ENCODE measurements at places on chromosomes 4 and X.
A peak's percentile ranks its signal among the peaks of the same experiment; 100 is the strongest.

GRCh38 chrX:154715825-154716224 lies 35.1 kb downstream of the GAB3 start:
- DNase-seq = no peak

DNA sequence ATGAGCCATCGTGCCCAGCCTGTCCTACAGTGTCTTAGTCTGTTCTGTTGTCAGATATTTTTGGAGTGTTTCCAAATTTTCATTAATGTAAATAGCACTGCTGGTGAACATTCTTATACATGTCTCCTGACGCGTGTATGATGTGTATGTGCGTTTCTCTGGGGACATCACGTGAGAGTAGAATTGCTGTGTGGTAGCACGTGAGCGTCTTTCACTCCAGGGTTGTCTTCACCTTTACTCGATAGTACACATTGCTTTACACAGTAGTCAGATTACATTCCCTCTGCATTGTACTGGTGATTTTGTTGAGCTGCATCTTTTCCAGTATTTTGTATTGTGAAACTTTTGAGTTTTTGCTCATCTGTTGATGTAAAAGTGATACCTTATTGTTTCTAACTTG lies 60.0 kb downstream of the ARHGAP10 start:
- no peak for DNase-seq

- DNase-seq = no peak
Measured at GRCh38 chr4:60847614-60848013, 352.5 kb upstream of the ADGRL3 start.

- no peak for DNase-seq
Measured at GRCh38 chr4:6763330-6763851, 19.1 kb upstream of the KIAA0232 start.

DNA sequence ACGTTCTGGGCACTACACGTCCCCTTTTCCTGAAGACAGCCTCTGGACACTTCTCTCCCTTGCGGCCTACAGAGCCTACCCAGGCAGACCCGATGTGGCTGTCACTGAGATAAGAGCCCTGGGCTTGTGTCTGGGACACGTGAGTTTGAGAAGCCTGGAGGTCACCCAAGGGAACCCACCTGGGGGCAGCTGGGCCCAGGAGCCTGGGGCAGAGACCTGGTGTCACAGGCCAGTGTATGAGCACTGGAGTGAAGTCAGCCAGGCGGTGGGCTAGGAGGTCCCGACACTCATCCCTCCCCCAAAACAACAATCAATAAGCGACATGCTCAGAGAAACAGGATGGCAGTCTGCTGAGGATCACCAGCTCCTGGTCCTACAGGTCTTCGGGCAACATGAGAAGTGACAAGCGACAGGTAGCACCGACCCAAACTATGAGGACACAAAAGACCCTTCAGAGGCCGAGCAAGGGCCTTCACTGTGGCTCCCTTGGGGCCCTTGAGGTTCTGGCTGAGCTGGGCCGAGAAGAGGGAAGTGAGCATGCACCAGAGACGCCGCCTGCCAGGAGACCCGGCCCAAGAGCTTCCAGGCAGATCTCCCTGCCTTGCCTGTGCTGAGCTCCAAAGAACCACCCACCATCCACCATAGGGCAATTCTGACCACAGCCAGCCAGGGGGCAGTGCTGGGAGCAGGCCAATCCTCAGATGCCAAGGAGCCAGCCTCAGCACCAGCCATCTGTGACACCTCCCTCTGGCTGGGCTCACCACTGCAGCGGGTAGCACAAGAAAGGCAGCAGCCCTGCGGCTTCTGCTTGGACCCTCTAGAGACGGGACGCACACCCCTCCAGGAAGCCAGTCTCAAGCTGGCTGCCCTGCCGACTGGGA lies 11.0 kb upstream of the DUSP9 start:
- no peak for DNase-seq

DNA sequence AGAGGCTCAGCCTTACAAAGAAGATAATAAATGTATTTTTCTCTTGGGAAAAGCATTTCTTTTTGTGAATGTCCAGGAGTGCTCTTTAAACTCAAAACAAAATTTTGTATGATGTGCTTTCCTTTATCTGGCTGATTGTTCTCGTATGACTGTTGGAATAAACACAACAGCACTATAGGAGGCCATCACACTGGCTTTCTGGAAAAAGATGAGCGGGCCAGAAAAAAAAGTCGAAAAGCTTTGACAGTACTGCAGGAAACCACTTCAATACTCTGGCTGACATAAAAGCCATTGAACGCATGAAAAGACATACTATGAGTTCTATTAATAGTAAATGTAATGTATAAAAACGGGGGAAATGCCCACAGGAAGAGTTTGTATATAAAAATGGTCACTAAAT lies 64.7 kb upstream of the CTSO start:
- no peak for DNase-seq

DNA sequence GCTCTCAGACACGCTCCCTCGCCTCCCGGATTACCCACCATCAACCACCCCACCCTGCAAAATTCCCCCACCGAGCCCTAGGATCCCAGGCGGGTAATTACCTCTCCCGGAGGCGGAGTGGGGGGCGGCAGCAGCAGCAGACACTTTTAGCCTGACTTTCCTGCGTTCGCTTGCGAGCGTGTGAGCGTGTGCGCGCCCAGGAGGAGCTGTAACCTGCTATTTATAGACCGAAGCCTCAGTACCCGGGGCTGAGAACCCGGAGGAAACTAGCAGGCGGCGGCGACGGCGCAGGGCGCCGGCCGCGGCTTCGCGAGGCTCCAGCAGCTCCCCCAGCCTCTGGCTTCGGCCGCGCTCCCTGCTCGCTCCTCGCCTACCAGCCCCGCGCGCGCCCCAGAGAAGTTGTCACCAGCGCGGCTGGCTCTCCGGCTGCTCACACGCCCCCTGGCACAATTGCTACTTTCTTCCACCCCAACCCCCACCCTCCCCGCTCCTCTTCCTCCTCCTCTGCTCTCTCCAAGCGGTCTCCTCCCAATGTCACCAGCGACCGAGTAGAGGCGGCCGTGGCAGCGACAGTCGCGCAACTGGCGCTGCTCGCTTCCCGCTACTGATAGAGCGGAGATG lies at the start of gene INPP4B:
TSS of gene INPP4B (minus strand) at position 194 of the 621 bp plus-strand sequence.
- DNase-seq = peak; percentile 15

- DNase-seq = no peak
Measured at GRCh38 chr4:68347845-68348244, 2.0 kb downstream of the YTHDC1 start.

DNA sequence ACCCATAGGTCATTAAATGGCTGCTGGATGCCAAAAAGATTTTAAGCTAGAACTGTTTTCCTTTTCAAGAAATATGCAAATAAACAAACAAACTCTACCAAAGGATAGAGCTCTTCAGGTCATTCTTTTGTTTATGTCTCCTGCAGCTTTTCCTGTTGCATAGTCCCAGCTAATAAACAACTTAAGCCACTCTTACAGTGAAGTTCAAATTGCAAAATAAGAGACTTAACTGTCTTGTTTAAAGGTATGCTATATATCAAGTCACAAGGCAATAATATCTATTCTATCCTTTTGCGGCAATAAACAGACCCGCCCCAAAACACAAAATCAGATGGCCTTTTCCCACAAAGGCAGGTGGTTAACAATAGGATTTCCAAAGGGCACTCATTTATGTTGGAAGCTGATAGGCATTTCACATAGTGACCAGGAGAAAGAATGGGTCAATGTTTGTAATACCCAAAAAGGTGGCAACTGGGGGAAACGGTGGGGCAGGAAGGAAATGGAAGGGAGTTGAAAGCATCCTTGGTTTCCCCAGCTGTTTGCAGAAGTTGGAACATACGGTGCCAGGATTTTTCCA lies 15.3 kb downstream of the HAND2 start:
- no peak for DNase-seq

DNA sequence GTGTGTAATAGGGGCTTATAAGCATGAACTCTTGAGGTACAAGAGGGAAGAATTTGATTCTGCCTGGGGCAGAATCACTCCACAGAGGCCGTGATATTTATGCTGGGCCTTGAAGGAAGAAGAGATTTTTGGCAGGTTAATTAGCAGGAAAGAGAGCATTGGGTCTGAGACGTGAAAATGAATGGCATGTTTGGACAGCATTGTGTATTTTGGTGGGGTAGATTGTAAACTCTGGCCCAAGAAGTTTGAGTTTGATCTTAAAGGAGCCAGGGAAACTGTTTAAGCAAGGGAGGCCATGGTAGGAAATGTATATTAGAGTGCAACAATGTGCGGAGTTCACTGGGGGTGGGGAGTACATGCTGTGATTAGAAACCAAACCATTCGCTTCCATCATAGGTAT lies 62.4 kb downstream of the NPNT start:
- DNase-seq = no peak

- no peak for DNase-seq
Measured at GRCh38 chr4:156594624-156595023, 377.0 kb downstream of the PDGFC start.

- DNase-seq = no peak
Measured at GRCh38 chr4:27198971-27199370, 338.3 kb downstream of the STIM2 start.

DNA sequence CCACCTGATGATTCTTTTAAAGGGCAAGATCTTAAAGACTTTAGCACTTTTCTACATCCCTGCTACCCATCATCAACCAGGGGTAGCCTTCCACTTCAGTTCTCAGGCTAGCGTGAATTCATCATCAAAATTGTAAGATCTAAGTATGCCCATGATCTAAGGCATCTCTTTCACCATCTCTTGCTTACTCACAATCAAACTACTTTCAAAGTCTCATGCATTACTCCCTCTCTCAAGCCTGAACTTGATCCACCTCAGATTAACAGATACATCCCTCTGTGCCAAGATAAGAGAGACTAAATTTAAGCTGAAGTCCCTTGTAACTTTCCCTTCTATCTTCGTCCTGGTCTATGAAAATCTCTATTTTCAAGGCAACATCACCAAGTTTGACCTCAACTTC lies 62.8 kb downstream of the DHX15 start:
- DNase-seq = no peak

DNA sequence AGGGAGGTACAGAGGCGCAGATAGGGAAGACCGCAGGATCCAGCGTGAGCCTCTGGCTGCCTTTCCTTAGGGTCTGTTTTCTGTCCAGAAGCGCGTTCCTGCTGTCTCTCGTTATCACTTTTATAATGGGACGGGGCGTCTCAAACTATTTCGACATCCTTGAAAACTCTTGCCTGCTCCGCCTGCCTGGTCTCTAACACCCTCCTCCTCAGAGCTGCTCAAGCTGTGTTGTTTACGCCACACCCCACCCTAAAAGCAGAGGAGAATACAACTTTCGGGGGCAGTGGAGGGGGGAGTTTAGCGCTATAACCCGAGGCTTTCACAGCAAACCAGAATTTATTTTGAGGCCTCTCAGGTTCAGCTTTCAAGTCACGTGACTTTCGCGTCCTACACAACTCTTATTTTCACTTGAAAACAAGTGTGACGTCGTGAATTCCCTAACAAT lies 646 bp upstream of the FAM3A start:
- no peak for DNase-seq

DNA sequence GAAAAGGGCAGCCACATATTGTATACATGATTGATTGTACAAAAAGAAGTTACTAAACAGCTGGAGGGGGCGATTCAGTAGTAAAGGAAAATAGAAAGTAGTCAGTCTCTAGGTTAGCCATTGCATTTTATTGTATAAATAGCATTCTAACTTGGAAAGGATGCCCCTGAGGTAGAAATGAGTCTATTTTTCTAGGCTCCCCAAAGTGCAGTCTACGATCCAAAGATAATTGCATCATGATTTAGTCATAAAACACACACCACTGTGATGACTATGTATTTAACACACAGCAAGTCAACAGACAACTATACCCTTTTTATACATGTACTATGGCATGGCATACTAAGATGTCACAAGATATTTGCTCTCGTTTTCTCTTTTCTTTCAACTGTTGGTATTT lies 204.9 kb downstream of the APBB2 start:
- DNase-seq = no peak

DNA sequence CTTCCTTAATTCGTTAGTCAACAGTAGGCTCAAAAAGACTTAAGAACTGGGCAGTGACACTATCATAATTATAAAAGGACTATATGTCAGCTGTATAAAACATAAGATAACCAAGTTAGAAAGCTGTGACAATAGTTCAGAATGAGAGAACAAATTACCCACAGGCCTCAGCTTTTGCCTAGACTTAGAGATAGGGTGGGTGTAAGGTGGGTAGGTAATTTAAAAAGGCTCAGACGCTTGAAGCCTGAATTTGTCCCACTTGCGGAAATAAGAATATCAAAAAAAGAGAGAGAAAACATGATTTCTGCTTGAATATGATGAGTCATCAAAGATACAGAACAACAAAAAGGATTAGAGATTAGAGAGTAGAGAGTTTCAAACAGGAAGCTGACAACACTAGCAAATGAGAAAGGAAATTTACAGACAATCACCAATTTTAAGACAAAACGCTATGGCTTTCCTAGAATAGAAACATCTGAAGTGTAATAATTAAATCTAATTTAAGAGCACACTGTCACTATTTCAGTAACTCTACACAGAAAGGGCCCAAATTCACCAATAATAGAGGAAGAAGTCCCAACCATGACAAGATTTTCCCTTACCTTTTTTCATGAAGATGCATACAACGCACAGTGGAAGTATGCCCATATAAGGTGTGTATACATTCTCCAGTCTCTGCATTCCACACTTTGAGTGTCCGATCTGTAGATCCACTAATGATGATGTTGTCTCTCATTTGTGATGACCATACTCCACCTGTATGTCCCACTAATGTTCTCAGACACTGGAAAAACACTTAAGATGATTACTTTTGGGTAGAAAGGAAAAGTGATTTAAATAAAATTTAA lies 208.1 kb downstream of the FBXW7 start:
- no peak for DNase-seq

DNA sequence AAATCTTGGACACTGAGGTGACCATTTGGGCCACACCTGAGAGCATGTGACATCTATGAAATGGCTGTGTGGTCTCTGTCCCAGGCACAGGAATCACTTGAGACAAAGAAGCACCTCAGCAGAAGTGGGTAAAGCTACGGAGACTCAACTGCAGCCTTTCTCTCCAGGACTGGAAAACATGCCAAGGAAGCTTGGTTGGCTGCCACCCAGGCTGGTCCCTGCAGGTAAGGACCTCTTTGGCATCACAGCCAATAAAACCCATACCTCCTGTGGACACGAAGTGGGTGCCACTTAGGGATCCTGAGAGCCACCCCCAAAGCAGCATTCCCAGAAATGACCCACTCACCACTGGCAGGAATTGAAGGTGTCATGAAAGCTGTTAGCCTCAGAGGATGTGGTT lies 74.6 kb downstream of the LEF1 start:
- DNase-seq = no peak

- DNase-seq = no peak
Measured at GRCh38 chrX:18966624-18967023, 17.3 kb downstream of the PHKA2 start.

DNA sequence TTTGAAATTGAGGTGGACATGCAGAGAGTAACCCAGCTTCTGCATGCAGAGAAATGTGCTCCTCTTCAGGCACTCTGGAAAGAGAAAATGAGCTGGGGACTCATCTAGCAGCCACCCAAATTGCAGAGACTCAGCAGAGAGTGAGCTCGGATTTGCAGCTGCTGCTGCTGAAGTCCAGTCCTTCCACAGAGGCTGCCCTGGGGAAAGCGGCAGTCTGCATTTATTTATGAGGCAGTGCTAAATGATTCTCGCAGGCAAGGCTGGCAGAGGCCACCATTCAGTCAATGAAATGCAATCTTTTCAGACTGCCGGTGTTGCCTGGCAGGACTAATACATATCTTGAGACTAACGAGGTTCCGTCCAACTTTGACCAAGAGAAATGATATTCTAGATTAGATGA lies 404.8 kb downstream of the NLGN4X start:
- no peak for DNase-seq

Data from stimulated activated CD8-positive, alpha-beta memory T cell treated with anti-CD3 and anti-CD28 coated beads, Interleukin-4, amount 100 ng/mL, for 24 hours (primary cell).